ENCODE measurements at places on chromosomes 2 and 18.

- no peak for DNase-seq
Measured at GRCh38 chr2:119809339-119810048, 49.8 kb downstream of the PTPN4 start.

GRCh38 chr2:3141696-3142095 lies 235.9 kb downstream of the EIPR1 start:
- DNase-seq = no peak

DNA sequence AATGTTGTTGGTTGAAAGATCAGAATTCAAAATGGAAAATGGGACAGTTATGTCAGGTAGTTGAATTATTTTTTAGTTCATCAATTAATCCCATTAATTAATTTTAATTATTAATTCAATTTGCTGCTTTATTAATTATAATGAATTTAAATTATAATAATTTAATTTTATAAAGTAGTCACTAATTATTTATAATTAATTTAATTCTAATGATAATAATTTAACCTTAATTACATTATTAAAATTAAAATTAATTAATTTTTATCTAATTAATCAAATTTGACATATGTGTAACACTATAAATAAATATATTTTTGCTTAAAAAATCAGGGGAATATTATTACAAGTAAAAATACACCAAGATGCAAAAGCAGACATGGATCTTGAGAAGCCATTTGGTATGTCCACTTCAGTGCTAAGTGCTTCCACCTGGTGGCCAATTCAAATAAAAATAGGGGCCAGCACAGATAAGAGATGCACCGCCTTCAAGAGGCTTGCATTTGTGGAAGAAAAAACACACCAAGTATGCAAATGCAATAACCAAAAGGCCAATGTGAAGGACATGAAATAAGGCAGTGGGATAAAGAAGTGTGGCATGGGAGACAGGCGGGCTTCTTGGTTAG lies 73.2 kb downstream of the MBP start:
- no peak for DNase-seq

DNA sequence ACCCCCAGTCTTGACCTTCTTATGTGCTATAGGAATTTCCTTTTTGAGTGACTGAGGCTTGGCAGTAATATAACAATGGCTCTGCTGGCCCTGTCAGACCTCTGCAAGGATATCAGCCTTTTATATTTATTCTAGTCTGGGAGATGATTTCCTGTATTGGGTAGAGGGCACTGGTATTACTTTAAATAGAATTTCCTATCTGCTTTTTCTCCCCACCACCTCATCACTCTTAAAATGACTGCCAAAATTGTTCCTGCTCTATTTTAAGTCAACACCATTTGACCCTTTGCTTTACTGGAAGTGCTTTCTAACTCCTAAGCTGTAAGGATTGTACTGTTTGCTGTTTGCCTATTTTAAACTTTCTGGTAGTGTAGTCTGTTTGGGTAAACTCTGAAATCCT lies 658.4 kb upstream of the FSHR start:
- DNase-seq = no peak

GRCh38 chr2:183996825-183997793 lies 601.2 kb upstream of the ZNF804A start:
- no peak for DNase-seq

GRCh38 chr2:74513605-74514367 lies 464 bp upstream of the TLX2 start:
- no peak for DNase-seq

- no peak for DNase-seq
Measured at GRCh38 chr18:78992041-78993011, 12.7 kb downstream of the SALL3 start.

DNA sequence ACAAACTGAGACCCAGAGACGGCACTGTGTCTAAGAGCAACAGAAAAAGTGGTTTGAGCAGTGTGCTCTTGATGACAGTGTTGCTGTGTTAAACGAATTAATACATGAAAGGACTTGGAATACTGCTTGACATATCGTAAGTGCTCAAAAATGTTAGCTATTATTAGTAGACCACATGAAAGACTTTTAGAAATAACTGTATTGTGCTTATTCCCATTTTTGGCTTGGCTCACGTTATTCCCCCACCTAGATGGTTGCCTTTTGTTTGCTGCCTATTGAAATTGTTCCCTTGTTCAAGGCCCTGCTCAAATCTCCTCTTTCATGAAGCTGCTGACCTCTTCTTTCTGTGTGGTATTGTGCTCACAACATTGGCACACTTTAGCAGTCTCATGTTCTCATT lies 27.8 kb upstream of the C2orf74 start:
- no peak for DNase-seq

GRCh38 chr2:216165711-216166110 lies 56.6 kb downstream of the XRCC5 start:
- DNase-seq = no peak

DNA sequence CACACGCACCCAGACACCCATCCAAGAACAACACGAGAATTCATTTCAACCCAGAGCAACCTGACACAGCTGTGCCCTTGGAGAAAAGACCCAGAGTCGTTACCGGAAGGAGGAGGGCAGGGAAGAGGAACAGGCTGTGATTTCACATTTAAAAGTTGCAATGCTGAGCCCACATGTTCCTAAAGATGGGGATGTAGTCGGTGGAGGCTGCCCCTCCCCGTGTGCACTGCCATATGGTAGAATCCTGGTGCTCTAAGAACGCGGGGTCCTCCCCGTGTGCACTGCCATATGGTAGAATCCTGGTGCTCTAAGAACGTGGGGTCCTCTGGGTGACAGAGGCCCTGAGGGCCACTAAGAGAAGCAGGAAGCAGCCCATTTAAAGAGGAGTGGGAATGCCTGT lies 10.9 kb downstream of the MTERF4 start:
- DNase-seq = no peak
